ENCODE measurements at places on chromosomes 7 and 10.

GRCh38 chr10:11017570-11018431, at the start of gene CELF2:
Gene CELF2, plus strand, starts transcription at chr10:11017872. Its CDS starts 218 bp downstream, at chr10:11018090.
- peak; percentile 39 for DNase-seq

DNA sequence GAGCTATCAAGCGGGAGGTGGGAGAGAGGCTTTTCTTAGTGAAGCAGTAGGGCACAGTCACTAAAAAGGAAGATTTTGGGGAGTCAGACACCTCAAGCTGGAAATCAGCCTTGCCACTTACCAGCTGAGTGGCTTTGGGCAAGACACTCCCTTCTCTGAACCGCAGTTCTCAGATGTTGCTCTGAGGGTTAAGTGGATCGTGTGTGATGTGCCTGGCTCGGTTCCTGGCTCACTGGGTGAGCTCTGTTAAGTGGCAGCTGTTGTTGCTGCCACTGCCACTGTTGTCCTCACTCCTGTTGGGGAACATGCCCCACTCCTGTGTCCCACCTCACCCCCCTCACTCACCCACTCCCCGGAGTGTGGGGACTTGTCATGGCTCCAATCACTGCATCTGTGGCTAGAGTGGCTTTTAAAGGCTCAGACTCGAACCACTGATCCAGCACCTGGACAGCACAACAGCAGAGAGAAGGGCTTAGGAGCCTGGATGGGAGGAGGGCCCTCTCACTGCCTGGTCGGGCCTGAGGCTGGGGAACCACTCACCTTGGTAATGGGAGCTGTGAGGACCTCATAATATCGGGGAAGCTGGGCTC, 20.0 kb downstream of the PYROXD2 start:
- DNase-seq, result no peak

DNA sequence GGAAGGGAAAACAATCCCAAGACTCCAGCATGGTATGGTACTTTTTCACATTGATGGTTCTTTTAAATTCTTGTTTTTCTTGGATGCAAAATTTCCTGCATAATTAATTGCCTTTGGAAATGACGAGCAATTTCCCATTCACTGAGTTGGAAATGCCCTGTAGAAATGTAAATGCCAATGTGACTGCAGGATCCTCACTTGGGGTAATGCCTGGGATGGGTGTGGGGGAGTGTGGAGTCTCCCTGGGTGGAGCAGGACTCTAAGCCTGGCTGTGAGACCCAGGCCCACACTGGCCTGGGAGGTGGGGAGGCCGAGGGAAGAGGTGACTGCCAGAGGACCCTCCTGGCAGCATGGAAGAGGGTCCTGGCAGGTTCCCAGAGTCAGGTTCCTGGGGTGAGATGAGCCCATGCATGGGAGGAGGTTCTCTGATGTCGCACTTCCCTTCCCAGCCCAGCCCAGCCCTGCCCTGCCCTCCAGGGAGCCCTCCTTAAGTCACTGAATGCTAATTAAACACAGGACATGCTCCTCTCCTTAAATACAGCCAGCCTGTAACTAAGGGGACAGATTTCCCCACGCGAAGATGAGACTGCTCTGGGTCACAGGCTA, 157.9 kb downstream of the GFRA1 start:
- DNase-seq, result no peak

- DNase-seq, result no peak
Observed at GRCh38 chr10:60434418-60435046, 44.9 kb upstream of the ANK3 start.

DNA sequence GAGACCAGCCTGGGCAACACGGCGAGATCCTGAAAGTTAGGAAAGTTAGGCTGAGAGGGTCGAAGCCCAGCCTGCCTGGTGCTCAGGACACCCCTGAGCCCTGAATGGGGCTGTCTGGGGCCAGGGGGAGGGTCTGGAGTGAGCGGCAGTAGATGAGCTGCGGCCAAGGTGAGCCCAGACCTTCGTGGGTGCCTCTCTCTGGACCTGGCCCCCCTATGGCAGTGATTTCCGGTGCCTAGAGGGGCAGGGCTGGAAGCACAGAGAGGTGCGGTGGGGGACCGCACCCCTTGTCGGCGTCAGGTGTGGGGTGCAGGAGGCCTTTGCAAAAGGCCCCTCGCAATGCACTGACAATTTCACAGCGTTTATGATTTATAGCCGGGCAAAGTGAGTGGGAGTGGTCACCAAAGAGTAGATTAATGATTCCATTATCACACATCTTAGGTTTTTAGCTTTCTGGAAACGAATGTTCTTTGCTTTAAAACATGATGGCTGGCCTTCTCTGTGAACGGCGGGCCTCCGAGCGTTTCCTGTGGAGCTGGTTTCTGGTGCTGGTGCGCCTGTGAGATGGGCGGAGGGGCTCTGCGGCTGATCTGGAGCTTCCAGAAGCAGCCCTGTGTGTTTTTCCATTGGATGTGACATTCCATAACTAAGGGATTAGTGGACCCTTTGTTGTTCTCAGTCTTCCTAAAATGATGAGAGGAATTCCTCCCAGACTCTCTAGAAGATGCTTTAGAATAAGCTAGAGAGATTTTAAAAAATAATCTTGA, 171.0 kb upstream of the ZNF32 start:
- DNase-seq, result no peak

DNA sequence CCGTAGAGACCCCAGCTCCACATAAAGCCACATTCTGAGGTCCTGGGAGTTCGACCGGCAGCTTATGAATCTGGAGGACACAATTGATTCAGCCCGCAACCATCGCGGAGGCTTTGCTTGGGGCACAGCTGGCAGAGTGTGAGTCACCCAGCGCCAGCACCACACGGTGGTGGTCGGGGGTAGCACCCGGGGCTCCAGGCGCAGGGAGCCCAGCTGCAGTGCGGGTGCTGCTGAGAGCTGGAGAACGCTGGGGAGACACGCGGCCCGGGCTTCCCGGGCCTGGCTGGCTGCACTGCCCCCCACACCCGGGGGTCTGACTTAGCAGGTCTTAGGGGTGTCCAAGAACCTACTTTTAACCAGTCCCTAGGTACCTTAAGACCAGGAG, 87.9 kb downstream of the PAXIP1 start:
- no peak for DNase-seq

DNA sequence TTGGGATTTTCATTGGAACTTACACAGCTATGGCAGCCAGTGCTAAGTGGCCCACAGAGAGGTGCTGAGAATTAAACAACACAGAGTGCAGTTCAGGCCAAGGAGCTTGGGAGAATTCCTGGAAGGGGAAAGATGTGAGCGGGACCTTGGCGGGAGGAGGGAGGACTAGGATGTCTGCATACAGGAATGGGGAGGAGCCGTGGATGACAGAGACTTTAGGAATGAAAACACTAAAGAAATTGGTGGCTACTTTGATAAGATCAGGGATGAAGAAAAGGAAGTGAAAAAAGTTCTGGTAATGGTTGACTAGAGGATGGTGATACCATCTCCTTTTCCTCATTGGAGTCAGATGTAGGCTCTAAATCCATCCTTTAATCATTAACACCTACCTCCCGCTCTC, 234.2 kb upstream of the FZD8 start:
- no peak for DNase-seq

DNA sequence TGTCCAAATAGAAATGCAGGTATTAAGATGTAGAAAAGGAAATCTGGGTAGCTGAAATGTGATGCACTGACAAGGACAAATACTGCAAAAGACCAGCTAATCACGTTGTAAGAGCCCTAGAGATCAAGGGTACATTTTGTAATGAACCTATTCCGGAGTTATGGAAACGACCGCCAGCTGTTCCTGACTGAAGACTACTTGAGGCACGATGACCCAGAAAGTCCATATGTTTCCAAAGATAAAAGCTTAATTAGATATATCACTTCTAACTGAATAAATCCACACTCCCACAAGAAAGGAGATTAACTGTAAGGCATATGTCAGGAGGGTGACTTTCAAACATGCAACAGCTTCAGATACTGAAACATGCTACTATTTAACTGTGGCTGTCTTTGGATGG, 253.5 kb downstream of the NSUN6 start:
- DNase-seq, result no peak

GRCh38 chr10:6951732-6952131, 371.7 kb upstream of the PRKCQ start:
- DNase-seq, result no peak

DNA sequence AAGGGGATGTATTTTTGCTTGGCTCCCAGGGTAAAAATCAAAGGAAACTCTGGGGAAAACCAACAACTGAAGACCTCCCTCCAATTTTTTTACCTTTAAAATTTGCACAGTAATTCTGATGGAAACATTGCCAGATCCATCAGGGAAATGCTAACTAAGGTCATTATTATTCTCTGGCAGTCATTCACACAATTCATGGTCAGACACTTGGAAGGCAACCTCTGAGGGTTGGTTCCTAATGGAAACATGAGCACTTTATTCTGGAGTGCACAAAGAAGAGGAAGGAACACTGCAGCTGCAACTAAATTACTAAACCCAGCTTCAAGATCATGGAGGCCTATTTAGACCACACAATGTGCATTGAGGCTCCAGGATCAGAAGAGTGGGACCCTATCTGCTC, 34.2 kb downstream of the SRI start:
- DNase-seq, result no peak

DNA sequence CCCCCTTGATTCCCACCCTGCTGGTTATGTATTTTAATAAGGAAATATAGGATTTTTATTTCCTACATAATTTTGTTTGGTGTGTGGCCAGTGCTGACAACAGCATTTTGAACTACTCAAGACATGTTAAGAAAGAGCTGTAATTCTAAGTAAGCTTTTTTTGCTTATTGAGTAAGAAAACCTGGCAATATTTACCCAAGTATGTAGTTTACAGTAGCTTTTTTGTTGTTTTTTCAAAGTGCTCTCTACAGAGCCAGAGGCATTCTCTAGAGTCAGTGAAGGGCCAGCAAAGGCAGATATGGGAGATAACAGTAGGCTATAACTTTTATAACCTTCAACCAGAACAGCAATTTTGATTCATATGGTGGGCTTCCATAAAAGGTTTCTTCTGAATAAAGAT, 63.2 kb upstream of the TMEM168 start:
- no peak for DNase-seq

GRCh38 chr7:135929249-135929648, 47.9 kb downstream of the MTPN start:
- DNase-seq, result no peak

DNA sequence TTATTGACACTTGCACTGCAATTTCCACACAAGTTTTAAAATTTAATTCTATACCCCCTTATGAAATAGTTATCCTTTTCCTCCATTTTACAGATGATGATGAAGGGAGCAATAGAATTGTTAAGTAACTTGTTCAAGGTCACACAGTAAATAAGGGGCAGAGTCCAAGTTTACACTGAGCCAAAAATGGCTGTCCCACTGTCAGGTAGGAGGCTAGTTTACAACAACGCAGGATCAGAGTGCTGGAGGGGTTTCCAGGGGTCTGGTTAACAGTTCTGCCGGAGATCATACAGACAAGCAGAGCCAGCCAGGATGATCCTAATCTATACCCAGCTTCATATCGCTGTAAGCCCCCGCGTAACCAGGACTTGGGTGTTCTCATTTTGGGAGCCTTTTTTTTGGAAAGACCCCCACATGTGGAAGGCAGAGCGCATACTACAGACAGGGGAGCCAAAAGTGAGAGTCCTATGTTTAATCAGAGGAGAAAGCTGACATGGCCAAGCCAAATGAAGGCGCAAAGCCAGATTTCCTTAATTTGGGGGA, 524 bp upstream of the UNC5B start:
- DNase-seq, result no peak

DNA sequence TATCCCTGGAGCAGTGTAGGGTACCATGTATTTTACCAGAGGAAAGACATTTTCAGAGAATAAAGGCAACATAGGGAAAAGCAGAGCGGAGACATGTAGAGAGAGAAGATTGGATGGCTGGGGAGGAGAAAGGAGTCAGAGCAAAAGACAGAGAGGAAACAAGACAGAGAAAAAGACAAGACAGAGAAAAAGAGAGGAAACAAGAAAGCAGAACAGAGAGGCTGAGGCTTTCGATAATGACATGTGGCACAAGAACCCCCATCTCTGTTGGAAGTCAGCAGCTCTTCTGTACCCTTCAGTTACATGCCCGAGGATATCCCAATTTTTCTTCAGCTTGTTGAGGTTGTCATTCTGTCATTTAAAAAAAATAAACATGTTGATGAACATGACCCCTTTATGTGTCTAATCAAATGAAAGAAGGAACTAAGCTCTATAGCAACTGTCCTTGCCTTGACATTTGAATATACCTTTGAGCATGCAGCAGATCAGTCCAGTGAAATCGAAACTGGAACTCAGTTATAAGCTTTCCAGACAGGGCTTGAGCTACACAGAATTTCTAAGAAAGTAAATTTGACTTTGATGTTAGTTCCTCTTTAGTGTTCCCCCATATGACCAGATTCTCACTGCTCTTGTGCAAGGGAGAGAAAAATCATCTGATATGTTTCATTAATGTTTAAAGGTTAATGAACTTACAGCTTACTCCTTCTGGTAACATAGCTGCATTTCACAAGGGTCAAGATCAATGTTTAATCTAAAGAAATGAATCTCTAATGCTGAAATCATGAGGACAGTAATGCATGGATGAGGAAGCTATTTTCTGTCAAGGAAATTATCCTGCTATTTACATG, 75.1 kb upstream of the SP4 start:
- DNase-seq, result no peak

Data from T-helper 9 cell (primary cell).